ENCODE measurements at places on chromosomes 12 and 14.

DNA sequence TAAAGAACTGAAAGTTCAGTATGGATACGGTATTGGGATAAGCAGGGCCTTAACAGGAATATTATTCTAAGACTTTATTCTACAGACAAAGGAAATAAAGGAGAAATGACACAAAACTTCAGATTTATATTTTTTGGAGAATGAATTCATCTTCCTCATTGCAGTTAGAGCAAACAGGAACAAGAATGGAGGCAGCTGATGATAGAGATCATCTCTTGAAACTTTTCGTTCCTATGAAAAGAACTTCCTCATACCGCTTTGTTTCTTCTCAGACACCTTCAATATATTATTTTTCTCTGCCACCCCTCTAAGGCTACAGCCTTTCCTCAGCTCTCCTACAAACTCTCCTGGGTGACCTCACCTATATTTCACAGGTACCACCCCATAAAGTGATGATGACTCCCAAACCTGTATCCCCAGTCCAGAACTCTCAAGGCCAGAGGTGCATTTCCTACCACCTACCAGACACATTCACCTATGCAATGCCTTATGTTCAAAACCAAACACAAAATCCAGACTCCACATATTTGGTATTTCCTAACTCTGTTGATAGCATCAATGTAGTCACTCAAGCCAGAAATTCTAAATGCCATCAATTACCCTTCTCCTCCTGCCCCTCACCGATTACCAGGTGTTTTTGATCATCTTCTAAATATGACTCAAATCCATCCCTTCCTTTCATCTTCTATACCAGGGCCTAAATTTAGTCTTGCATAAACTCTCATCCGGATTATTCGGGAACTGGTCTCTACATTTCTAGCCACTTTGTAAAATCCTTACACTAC lies 7.4 kb downstream of the MAP4K5 start:
- DNase-seq, result no peak

DNA sequence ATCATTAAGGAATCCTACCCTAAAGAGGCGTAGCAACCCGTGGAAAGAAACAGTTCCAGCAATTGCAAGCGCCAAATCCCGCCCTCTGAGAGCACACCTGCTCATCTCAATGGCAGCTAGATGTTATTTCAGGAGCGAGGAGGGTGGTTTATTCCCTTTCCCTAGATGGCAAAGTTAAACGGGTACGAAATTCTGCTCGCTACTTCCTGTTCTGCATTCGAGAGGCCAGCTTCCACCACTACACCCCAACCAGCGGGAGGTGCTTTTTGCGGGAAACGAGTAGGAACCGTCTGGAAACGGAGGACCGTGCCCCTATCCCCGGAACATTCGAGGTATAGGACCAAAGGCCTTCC lies 536 bp downstream of the VPS29 start:
- DNase-seq, result peak; percentile 4

DNA sequence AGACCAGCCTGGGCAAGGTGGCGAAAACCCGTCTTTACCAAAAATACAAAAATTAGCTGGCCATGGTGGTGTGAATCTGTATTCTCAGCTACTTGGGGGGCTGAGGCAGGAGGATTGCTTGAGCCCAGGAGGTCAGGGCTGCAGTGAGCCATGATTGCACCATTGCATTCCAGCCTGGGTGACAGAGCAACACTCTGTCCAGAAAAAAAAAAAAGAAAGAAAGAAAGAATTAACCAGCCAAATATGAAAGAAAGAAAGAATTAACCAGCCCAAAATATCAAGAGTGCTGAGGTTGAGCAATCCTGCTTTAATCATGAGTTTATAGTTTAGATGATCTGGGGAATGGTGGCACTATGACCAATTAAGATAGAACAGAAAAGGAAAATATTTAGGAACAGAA lies 3.5 kb upstream of the ACTN1 start:
- no peak for DNase-seq

DNA sequence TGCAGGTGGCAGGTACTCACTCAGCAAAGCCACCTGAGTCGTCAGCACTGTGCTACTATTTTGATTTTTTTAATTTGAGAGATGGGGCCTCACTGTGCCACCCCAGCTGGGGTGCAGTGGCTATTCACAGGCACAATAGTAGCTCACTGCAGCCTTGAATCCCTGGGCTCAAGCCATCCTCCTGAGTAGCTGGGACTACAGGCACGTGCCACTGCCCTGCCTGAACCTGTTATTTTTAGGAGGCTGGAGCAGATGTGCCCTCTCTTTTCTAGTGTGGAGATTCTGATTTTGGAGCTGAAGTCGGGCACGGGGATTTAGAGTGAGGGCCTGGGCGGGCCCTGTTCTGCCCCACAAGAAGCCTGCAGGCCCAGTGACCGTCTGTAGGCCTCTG lies 17.3 kb downstream of the SLC25A47 start:
- no peak for DNase-seq

DNA sequence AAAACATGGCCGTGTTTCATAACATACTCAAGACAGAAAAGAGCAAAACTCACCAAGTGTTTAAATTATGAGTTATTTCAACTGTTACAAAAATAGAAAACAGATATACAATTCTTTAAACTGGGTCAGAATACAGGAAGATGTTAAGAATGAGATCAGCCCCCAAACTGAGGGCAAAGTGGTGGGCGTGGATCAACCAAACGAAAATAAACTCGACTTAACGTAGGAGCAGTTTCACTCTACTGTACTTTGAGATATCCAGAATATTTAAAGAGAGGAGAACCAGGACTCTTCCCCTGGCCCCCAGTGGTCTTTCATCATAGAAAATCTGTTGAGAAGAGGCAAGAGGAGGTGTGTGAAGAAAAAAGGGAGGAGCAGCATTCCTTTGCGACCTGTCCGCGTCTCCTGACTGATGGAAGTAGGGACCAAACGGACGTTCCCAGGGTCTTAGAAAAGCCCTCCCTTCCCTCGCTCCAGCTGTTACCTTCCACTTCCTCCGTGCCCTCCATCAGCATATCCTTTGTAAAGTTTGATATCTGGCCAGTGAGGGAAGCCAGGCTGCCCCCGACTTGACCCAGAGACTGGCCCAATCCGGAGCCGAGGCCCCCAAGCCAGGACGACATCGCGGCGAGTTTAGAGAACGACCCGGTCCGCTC lies 668 bp downstream of the TRIP11 start:
- peak; percentile 13 for DNase-seq

DNA sequence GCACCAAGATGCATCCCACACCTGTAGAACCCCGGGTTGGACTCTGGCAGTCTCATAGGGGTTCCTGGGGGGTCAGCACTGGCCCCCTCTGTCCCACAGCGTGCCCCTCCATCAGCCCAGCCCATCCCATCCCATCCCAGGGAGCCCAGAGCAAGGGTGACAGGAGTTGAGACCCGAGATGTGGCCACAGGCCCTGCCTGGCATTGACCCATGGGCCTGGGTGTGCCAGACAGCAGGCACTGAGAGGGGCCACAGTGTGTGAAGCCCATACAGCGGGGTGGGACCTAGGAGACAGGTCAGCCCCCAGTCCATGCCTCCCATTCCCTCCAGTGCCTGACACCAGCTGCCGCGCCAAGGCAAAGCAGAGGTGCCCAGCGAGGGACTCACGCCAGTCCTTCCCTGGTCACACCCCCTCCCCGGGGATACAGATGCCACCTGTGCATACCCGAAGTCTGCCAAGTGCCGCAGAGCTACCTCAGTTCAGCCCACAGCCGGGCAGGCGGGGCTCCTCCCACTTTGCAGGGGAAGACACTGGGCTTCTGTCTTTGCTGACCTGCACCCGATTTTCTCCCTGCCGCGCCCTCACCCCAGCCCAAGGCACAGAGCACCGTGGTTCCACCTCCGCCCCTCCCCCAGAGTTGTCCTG lies 50.4 kb downstream of the CYP46A1 start:
- DNase-seq, result no peak

- no peak for DNase-seq
Observed at GRCh38 chr14:104353921-104354701, 215.7 kb downstream of the KIF26A start.

DNA sequence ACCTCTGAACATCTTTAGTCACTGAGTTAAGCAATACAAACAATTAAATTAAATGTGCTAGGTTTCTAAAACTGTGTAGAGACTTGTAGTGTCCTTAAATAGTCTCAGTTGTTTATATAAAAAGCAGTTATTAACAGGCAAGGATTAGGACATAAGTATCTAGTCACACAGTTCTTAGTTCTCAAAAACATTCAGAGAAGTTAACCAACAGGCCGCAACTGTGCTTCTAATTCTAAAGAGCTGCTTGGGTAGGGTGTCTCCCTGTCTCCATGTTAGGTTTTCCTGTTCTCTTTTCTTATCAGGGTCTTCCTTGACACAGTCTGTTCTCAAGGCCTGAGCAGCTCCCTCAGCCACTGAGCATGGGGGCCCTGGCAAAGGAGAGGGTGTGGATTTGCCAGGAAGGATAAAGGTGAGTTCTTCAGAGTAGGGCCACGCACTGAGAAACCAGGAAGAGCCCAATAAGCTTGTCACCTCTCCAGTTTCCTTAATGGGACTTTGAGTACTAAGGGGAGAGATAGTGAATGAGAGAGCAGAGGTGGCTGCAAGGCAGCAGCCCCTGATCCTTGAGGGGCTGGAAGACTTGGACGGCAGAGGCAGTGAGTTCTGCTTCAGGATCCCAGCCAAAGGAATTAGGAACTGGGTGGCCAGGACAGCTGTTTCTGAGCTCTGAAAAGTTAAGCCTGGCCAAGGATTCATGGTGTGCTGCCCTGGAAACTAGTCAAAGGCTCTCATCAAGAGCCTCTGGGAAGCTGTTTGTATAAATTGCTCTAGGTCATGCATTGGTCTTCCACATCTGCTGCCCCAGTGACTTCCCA lies 177.3 kb downstream of the MYRFL start:
- DNase-seq, result no peak

DNA sequence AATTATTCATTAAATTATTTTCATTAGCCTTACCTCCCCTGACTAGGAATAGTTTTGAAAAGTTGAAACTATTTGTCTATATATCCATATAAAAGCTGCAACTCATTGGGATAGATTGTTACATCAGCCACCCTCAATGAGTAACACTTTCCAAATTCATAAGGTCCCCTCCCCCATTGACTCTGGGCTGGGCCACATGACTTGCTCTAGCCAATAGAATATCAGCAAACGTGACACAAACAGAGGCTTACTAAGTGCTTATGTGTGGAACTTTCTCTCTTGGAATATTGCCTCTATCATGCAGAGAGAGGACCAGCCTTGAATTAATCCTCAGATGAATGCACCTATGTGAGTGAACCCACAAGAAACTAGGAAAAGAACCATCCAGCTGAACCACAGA lies 213.7 kb downstream of the CCDC59 start:
- no peak for DNase-seq

DNA sequence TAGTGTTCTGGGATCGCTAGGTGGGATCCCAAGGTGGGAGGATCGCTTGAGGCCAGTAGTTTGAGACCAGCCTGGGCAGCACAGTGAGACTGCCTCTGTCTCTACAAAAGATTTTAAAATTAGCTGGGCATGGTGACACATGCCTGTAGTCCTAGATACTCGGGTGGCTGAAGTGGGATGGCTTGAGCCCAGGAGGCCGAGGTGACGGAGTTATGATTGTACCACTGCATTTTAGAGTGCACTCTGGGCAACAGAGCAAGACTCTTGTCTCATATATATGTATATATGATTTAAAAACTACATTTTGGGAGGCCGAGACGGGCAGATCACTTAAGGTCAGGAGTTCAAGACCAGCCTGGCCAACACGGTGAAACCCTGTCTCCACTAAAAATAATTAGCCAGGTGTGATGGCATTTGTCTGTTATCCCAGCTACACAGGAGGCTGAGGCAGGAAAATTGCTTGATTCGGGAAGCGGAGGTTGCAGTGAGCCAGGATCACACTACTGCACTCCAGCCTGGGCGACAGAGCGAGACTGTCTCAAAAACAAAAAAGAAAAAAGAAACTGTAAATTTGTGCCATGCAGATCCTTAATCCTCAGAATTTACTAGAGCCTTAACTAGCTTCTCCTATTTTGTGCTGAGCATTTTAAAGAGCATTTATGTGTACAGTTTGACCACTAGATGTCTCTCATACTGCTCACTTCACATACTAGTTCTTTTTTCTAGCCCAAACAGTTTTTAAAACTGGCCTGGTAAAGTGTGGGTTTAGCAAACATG lies 114.8 kb downstream of the MON2 start:
- DNase-seq, result no peak

DNA sequence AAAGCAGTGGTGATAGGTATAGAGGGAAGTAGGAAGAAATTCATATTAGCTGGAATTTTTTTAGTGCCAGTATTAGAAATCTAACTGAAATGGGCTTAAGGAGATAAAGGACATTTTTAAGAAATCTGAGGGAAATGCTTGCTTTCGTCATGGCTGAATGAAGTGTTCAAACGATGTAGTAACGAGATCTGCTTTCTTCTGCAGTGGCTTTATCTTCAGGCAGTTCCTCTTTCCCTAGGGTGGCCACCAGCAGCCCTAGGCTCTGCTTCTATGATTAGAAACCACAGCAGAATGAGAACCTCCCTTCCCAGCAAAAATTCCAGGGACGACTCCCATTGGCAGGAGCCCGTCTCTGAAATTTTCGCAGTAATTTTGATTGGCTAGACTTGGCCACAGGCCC lies 163.9 kb upstream of the FRMD6 start:
- no peak for DNase-seq

DNA sequence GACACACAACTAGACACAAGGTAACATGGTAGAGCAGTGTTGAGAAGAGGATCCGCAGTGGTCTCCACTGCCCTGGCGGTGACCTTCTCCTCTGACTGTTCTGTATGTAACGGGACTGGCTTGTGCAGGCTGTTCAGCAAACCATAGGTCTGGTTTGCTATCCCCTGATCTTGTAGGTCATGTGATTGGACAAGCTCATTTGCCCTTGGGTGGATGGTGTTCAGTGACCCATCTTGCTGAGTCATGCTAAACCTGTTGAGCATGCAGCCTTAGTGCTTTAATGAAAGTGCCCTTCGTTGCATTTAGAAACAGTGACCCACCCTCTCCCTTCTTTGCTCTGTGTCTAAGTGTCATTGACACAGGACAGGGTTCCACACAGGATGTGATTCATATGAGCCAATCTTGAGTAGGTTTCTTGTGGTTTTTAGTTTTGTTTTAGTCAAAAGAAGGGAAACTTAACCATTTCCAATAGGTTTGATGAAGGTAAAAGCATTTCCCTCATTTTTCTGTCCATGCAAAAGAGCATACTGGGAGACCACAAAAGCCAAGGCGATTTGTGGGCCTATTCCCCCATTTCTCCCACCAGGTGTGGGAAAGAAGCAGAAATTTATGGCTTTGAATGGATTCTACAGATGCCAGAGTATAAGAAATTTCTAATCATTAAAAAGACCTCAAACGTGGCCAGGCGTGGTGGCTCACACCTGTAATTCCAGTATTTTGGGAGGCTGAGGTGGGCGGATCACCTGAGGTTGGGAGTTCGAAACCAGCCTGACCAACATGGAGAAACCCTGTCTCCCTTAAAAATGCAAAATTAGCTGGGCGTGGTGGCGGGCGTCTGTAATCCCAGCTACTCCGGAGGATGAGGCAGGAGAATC lies 32.6 kb upstream of the HIF1A start:
- no peak for DNase-seq

- DNase-seq, result no peak
Observed at GRCh38 chr12:25054783-25055144, 105.9 kb upstream of the BCAT1 start.

- DNase-seq, result no peak
Observed at GRCh38 chr12:1628666-1629337, at the start of gene WNT5B. Gene WNT5B, plus strand, starts transcription at chr12:1629231. Its CDS starts 2,124 bp downstream, at chr12:1631355.

- DNase-seq, result no peak
Observed at GRCh38 chr12:4107436-4107878, 166.1 kb upstream of the CCND2 start.

GRCh38 chr12:93126069-93126474 lies 197.0 kb upstream of the EEA1 start:
- no peak for DNase-seq
